ENCODE measurements at places on chromosomes 6 and 20. TPM values are rescaled to one million over a fixed set of nuclear protein-coding genes. Genes with fewer than 3 reads are reported as not detected.

The ADTRP gene
- 0.48 TPM for total RNA-seq

The PTCRA gene
- not detected for total RNA-seq

The EFHC1 gene
- total RNA-seq: 13.5 TPM

The MRAP2 gene
- 2.3 TPM for total RNA-seq

The SLC32A1 gene
- not detected for total RNA-seq

The BMP7 gene
- not detected for total RNA-seq

The GSTA4 gene
- total RNA-seq: 26.2 TPM

The KIF25 gene
- total RNA-seq: not detected

The PAK5 gene
- not detected for total RNA-seq

The CLPSL2 gene
- not detected for total RNA-seq

The UBE2C gene
- 0.79 TPM for total RNA-seq

The RIPPLY2 gene
- total RNA-seq: not detected

The HLA-DRA gene
- total RNA-seq: 225 TPM

The CAGE1 gene
- total RNA-seq: not detected

The USP49 gene
- total RNA-seq: 2.7 TPM

The PRDM13 gene
- total RNA-seq: not detected

The LIME1 gene
- total RNA-seq: 4.9 TPM

The PTPRT gene
- 0.10 TPM for total RNA-seq

The PMEPA1 gene
- total RNA-seq: 45.6 TPM
